Sigmoid colon (tissue), 7 donors: ENCODE measurements at places on chromosomes 1 and 21. TPM values are rescaled to one million over a fixed set of nuclear protein-coding genes. Genes with fewer than 3 reads are reported as not detected.

- H3K27ac ChIP-seq, result peak overlapping the region; percentile 85
- H3K4me3 ChIP-seq, result peak overlapping the region; percentile 96
- DNase-seq, result peak; percentile 70
- no peaks in the 10 kb centered on the region for H3K36me3 ChIP-seq
Observed at GRCh38 chr21:43864313-43864961, 586 bp upstream of the AGPAT3 start.

DNA sequence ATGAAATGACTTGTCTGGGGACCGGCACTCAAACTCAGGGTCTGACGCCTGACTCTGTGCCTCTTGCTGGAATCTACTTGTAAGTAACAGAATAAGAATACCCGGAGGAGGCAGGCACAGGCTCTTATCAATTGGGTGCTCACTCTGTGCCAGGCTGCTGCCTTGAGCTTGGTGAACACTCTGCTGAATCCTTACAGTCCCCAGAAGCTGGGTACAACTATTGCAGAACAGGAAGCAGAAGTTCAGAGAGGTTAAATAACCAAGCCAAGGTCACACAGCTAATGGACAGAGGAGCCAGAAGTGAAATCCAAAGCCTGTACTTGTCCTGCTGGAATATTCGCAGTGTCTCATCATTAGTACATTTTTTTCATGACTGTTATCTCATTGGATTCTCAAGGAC is 86.0 kb downstream of the EPHB2 start:
- H3K27me3 ChIP-seq, result no peaks in the 10 kb centered on the region
- H3K36me3 ChIP-seq, result no peaks in the 10 kb centered on the region
- DNase-seq, result no peak
- H3K27ac ChIP-seq, result no peak overlapping the region
- H3K4me3 ChIP-seq, result no peak overlapping the region

GRCh38 chr1:11301601-11302000 is 28.6 kb downstream of the UBIAD1 start:
- no peak overlapping the region for H3K27ac ChIP-seq
- no peaks in the 10 kb centered on the region for H3K36me3 ChIP-seq
- H3K27me3 ChIP-seq, result no peaks in the 10 kb centered on the region
- no peak overlapping the region for H3K4me3 ChIP-seq
- DNase-seq, result no peak

DNA sequence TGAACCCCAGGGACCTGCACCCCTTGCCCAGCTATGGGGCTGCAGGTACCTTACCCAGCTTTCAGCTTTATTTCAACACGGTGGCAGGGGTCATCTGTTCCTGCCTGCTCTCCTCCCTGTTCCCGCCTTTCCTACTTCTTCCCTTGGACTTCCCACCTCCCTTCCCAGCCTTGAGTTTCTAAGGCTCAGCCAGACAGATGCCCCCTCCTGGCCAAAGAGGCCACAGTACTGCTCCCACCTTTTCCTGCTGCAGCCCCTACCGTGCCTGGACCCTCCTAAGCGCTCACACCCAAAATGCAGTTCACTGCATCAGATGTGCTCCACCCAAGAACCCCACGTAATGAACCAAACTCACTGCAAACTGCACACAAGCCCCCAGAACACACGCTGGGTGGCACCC is 7.7 kb downstream of the NOC2L start:
- no peaks in the 10 kb centered on the region for H3K4me1 ChIP-seq
- H3K27me3 ChIP-seq, result no peaks in the 10 kb centered on the region
- no peak overlapping the region for H3K4me3 ChIP-seq
- peaks cover 73% of the 10 kb centered on the region for H3K36me3 ChIP-seq

DNA sequence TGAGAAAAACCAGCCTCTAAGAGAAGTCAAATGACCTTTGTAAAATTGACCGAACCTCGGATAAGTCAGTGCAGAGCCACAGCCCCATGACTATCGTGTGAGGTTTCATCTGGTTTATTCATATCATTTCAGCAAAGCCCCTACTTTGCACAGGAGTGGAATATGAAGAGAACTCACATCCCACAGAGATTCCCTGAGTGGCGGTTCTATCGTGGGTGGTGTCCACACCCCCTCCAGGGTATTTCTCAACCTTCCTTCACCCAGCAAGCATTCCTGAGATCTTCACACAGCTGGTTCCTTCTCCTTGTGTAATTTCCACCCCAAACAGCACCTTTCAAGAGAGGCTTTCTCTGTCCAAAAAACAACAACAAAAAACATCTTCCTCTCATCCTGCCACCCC is 47.5 kb downstream of the EVA1C start:
- H3K27me3 ChIP-seq, result no peaks in the 10 kb centered on the region
- H3K4me1 ChIP-seq, result peaks cover 25% of the 10 kb centered on the region
- H3K27ac ChIP-seq, result no peak overlapping the region
- no peak for DNase-seq
- H3K4me3 ChIP-seq, result no peak overlapping the region

GRCh38 chr1:51189421-51190073 is 46.5 kb upstream of the RNF11 start:
- no peak overlapping the region for H3K27ac ChIP-seq
- H3K36me3 ChIP-seq, result no peaks in the 10 kb centered on the region
- H3K27me3 ChIP-seq, result no peaks in the 10 kb centered on the region
- H3K4me1 ChIP-seq, result no peaks in the 10 kb centered on the region

GRCh38 chr1:84289169-84289785 is 12.2 kb upstream of the SAMD13 start:
- no peaks in the 10 kb centered on the region for H3K27me3 ChIP-seq
- no peaks in the 10 kb centered on the region for H3K36me3 ChIP-seq
- H3K27ac ChIP-seq, result no peak overlapping the region
- DNase-seq, result no peak
- H3K4me3 ChIP-seq, result no peak overlapping the region

- peaks cover 19% of the 10 kb centered on the region for H3K27me3 ChIP-seq
- H3K36me3 ChIP-seq, result no peaks in the 10 kb centered on the region
- no peak overlapping the region for H3K27ac ChIP-seq
Observed at GRCh38 chr1:17370618-17371017, 1.4 kb upstream of the PADI6 start.

GRCh38 chr1:209241487-209241886 is 342.0 kb upstream of the CAMK1G start:
- no peaks in the 10 kb centered on the region for H3K27me3 ChIP-seq
- no peak for DNase-seq
- H3K27ac ChIP-seq, result no peak overlapping the region
- H3K4me3 ChIP-seq, result no peak overlapping the region

Gene EVI5
- total RNA-seq, result 53.5 TPM

Gene CD84
- total RNA-seq, result 2.2 TPM

Gene CELA2A
- total RNA-seq, result not detected

Gene PCBP3
- 8.6 TPM for total RNA-seq

Gene RYR2
- total RNA-seq, result 6.1 TPM

Gene ZNF697
- total RNA-seq, result 6.6 TPM
